Naive thymus-derived CD4-positive, alpha-beta T cell (primary cell): ENCODE measurements at places on chromosomes 4 and X. TPM values are rescaled to one million over a fixed set of nuclear protein-coding genes. Genes with fewer than 3 reads are reported as not detected.
A peak's percentile ranks its signal among the peaks of the same experiment; 100 is the strongest.

Gene IL2RG
- 329 TPM for total RNA-seq

DNA sequence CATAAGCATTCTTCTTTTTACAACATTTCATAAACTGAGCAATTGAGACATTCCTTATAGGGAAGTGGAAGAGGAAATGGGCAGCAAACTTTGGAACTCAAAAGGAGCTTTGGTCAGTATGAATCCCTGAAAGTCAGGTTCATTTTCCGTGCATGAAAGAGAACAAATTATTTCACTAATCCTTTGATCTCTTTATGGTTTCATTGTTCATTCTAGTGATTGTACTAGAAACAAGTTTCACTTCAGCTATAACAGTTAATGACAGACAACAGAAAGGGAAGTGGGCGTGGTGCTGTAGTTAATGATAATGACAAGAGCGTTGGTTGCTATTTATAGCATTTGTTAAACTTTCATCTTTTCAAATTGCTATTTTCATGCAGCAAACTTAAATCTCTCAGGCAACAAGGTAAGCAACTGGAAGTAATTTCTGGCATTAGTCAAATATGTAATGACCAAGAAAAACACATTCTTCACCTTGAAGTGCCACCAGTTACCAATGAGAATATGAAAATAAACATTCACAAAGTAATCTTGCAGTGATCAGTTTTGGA, 98.4 kb downstream of the AREG start:
- H3K27ac ChIP-seq, result no peak overlapping the region
- no peaks in the 10 kb centered on the region for H3K36me3 ChIP-seq
- peak; percentile 21 for DNase-seq
- no peaks in the 10 kb centered on the region for H3K27me3 ChIP-seq
- H3K4me1 ChIP-seq, result no peaks in the 10 kb centered on the region

GRCh38 chrX:51420610-51421009, 75.8 kb downstream of the NUDT11 start:
- no peaks in the 10 kb centered on the region for H3K4me1 ChIP-seq
- H3K27me3 ChIP-seq, result no peaks in the 10 kb centered on the region
- no peak overlapping the region for H3K27ac ChIP-seq

- no peaks in the 10 kb centered on the region for H3K36me3 ChIP-seq
- no peak for DNase-seq
- H3K4me1 ChIP-seq, result no peaks in the 10 kb centered on the region
- H3K27me3 ChIP-seq, result no peaks in the 10 kb centered on the region
- H3K4me3 ChIP-seq, result no peak within 1 kb of the TSS
These were observed at the start of gene TRIM75 for GRCh38 chr4:165053645-165054044. TSS of gene TRIM75 (plus strand) at chr4:165053866. CDS start at chr4:165059148, 5,282 bp downstream.

- H3K4me3 ChIP-seq, result no peak overlapping the region
- H3K27ac ChIP-seq, result no peak overlapping the region
- no peaks in the 10 kb centered on the region for H3K4me1 ChIP-seq
- no peaks in the 10 kb centered on the region for H3K36me3 ChIP-seq
These were observed 34.3 kb upstream of the BANK1 start for GRCh38 chr4:101756181-101756580.

Gene PGAM4
- not detected for total RNA-seq
